B cell (primary cell): ENCODE measurements at places on chromosomes 6 and 20. TPM values are rescaled to one million over a fixed set of nuclear protein-coding genes. Genes with fewer than 3 reads are reported as not detected.

DNA sequence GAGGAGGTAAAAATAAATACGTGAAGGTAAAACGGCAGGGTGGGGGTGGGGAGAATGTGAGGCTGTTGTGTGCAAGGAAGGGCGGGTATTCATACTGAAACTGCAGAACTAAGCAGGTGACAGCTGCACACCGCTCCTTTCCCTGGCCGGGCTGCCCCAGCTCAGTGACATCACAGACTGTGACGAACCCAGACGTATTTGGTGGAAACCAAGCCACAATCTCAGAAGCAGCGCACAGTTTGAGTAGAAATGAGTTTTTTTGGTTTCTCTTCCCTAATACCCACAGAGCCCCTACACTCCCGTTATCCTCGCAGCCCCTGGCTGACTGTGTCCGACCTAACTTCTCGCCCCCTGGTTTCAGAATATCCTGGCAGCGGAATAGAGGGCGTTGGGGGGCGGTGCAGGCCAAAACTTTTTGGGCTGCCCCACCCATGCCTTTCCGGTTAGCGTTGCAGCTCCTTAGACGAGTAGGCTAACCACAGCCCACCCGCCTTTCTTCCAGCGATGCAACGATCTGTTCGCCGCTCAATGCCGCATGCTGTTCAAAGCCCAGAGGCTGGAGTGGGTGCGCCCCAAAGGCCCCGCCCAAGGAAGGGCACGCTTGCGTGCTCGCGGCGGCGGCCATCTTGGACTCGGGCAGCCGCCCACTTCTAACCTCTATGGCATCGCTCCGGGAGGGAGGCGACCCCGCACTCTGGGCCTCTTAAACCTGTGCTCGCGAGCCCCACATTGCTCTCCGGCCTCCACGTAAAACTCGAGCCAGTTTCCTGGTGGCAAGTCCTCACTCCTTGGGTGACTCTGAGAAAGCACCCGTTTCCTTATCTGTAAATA, 9.1 kb downstream of the BAK1 start:
- DNase-seq: peak; percentile 97

DYNLT2 gene
- total RNA-seq: 6.9 and 7.2 TPM in 2 replicates

CRIP3 gene
- total RNA-seq: 25.8 and 27.9 TPM in 2 replicates

- DNase-seq: no peak
These were observed 10.2 kb downstream of the WFDC3 start for GRCh38 chr20:45781391-45781931.

OR2J2 gene
- not detected in 2 replicates for total RNA-seq
